ENCODE measurements at places on chromosomes 6 and 20.

- no peak for DNase-seq
These were observed 339.0 kb upstream of the CITED2 start for GRCh38 chr6:139713424-139713823.

DNA sequence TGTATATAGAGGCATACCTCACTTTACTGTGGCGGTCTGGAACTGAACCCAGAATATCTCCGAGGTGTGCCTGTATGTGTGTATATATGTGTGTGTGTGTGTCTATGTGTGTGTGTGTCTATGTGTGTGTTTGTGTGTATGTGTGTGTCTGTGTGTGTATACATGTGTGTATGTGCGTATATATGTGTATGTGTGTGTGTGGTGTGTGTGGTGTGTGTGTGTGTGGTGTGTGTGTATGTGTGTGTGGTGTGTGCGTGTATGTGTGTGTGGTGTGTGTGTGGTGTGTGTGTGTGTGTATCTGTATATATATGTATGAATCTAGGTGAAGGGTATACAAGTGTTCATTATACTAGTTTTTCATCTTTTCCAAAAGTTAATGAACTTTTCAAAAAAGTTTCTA, 4.2 kb upstream of the NPEPL1 start:
- no peak for DNase-seq

DNA sequence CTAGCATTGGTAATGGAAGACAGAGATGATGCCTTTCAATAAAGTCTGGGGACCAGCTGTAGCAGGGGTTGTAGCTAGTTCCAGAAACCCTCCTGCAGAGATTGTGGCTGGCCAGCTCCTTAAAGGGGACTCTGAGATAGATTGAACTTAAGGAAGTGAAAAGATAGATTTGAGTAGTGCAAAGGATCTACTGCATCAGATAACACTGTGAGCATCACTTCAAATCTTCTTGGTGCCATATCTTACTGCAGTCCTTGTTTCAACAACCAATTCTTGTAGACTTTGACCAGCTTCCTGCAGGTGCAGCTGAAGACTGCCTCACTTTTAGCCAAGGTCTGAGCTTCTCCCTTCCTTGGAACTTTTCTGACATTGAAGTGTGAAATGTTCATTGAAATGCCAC, 14.8 kb upstream of the CEP162 start:
- DNase-seq = no peak

DNA sequence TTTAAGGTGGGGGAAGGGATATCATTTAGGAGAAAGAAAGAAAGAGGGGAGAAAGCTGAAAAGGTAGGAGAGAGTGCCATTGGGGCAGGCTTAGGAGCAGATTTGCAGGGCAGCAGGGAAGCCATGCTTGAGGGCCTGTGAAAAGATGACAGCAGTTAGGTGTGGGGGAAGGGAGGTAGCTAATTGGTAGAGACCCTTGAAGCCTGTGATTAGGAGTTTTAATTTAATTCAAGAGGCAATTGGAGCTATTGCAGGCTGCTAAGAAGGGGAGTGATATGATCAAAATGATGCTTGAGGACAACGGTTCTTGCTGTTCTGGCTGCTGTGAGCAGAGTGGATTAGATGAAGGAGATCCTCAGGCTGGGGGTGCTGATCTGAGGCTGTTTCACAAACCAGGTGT, 24.5 kb upstream of the SEC63 start:
- no peak for DNase-seq

- DNase-seq = no peak
These were observed 65.5 kb upstream of the TNFAIP3 start for GRCh38 chr6:137801352-137802114.

DNA sequence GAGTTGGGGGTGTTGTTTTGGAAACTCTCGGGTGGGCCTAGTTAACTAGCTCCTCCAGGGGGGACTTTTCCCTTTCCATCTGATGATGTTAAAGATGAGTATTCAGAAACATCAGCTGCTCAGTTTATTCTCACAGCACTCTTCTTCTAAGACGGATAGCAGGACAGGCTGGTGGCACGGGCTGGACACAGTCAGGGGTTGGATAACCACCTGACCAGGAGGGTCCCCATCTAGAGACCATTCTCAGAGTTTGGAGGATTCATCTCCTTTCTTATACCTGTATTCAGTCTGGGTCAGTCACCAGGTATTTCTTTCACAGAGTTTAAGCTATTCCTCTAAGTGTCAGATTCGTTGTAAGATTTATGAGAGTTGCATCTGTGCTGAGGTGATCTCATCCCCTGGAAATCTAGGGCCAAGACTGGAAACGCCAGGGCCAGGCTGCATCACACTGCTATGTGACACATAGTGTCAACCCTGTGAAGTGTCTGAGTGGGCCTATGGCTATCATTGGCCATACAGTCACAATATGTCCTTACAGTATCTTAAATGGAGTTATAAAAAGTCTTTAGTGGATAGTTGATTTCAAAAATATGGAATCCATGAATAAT, 111.7 kb downstream of the FAM50B start:
- peak; percentile 72 for DNase-seq

DNA sequence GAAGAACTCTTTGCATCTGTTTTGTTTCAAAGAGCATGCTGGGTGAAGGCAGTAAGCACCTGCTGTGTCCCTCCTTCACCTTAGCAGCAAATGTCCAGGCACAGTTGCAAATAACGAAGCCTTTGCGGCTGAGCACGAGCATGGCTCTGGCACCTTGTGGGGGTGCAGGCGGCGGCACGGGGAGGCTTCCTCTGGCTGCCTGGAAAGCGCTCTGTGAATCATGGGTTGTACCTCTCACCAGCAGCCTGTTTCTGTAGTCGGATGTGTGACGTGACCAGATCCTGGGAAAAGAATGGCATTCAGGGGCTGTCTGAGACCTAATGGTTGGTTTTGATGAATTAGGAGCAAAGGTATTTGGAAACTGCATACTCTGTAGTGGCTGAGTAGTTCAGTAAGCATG, 144.8 kb downstream of the DTNBP1 start:
- no peak for DNase-seq

GRCh38 chr6:37371154-37372083, 17.6 kb downstream of the RNF8 start:
- DNase-seq = no peak

GRCh38 chr6:1131285-1132079, 180.4 kb upstream of the FOXQ1 start:
- peak; percentile 79 for DNase-seq

GRCh38 chr6:108294297-108294726, 542 bp upstream of the AFG1L start:
- no peak for DNase-seq

DNA sequence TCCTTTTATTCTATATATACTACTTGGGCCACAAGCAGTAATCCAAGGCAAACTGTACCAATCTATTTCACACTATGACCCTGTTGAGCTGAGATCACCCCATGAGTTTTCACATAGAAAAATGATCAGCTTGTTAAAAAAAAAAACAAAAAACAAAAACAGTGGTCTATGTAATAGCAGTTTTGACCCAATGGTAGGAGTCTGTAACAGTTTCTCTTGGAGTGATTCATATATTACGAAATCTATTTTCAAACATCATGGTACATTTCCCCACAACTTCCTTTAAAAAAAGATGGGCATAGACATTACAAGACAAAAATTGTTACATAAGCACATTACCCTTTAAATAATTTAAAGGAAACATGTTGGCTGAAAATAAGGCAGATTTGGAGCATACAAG, 78.1 kb downstream of the PRSS35 start:
- DNase-seq = peak; percentile 6

GRCh38 chr20:16472045-16472872, 101.0 kb downstream of the KIF16B start:
- DNase-seq = peak; percentile 30

GRCh38 chr20:37944456-37944981, 41.6 kb downstream of the VSTM2L start:
- no peak for DNase-seq

- no peak for DNase-seq
These were observed 54.4 kb downstream of the FAM184A start for GRCh38 chr6:119024111-119024510.

DNA sequence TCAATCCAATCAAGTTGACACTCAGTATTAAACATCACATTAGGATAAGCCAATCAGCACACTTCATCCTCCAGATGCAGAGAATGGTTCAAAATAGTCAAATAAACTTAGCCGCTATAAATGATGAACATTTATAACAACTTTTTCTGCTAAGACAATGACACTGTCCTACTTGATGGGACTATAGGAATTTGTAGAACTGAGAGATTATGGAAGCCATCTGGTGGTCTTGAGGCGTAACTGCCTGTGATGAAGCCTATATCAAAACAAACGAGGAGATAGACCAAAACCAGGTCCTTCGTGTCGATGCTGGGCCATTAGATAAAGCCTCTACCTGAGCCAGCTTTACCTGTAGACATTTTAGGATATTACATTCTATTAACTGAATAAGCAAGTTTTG, 631.1 kb downstream of the COL12A1 start:
- DNase-seq = peak; percentile 60

GRCh38 chr6:444653-445275, 53.2 kb downstream of the IRF4 start:
- DNase-seq = no peak

DNA sequence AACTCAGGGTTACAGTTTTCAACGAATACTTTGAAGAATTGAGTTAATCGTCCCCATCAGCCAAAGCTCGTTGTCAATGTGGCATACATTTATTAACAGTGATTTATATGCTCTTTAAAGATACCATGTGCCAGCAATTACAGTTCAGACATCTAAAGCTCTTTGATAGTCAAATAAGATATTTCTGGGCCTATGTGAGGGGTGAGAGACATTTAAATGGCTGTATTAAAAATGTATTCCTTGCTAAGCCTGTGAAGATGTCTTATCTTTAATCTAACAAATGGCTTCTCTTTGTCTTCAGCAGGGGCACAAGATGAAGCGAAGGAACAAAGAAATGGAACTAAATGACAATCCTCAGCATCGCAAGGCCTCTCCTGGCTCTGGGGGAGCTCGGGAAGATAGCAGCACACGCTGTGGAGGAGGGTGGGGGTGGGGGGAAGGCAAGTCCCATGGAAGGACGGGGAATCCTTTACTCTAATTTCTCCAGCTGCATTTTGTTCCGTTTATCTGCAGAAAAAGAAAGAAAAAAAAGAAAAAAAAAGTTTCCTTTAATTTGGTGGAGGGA, 523.6 kb downstream of the KIF16B start:
- no peak for DNase-seq

- peak; percentile 11 for DNase-seq
These were observed 264.9 kb downstream of the HIVEP2 start for GRCh38 chr6:142679907-142680700.

DNA sequence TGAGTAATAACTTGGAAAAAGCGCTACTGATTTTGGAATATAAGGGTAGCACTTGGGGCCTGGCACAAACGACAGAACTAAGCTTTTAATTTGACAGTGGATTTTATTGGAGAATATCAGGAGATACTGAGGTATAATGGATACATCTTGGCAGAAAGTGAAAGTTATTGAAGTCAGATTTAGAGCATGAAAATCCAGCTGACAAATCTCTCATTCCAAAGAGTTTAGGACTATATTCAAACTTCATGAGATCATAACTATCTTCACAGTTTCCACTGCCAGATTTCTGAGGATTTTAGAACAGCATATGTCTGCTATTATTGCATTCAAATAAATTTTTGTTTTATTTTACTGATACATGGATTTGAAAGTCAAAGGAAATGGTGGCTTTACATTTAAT, 132.3 kb upstream of the THEMIS start:
- DNase-seq = no peak

DNA sequence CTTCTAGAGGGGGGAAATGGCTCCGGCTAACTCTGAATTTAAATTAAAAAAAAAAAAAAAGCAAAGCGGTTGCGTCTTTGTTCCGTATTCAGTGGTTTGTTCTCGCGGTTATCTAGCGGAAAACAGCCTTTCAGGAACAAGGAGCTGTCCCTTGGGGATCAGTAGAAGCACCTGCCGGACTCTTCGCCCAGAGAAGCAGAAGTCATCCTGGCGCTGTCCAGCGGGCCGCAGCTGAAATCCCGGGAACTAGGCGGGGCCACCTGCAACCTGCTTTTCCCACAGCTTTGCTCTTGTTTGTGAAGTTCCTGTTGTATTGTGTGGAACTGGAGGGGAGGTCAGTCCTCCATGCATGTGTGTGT, 43.9 kb upstream of the GJE1 start:
- peak; percentile 56 for DNase-seq

DNA sequence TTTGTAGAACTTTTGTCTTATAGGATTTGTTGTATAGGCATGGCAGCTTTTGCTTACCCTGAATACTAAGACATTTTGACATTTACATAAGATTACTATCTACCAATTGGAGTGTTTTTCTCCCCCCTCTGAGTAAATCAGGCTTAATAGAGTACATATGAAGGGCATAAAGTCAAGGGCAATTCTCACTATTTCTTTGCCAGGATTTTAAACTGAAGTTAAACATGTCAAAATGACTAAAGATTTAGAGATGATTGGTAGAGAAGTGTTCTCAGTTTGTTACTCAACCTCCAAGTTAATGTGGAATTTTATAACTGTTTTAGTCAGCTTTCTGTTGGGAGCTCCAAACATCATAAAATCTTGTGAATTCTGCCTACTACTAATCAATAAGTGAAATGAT, 157.8 kb downstream of the CDKAL1 start:
- no peak for DNase-seq

GRCh38 chr6:157226026-157226625, 97.2 kb downstream of the TMEM242 start:
- DNase-seq = no peak

- no peak for DNase-seq
These were observed 73.1 kb downstream of the AGPAT4 start for GRCh38 chr6:161200610-161201370.

DNA sequence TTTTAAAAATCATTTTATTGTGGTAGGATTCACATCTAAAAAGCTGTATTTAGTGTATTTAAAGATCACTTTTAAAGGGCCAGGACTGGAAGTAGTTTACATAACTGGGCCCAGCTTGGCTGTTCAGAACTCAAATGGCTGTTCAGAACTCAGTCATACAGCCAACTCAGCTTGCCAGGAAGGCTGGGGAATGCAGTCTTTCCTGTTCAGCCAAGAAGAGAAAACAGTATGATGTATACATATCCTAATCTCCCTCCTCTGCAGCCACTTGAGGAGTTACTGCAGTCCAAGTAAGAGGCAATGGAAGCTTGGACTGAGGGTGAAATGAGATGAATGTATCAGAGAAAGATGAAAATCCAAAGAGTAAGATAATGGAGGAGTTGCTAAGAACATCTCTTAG, 24.6 kb downstream of the DSTN start:
- DNase-seq = no peak

DNA sequence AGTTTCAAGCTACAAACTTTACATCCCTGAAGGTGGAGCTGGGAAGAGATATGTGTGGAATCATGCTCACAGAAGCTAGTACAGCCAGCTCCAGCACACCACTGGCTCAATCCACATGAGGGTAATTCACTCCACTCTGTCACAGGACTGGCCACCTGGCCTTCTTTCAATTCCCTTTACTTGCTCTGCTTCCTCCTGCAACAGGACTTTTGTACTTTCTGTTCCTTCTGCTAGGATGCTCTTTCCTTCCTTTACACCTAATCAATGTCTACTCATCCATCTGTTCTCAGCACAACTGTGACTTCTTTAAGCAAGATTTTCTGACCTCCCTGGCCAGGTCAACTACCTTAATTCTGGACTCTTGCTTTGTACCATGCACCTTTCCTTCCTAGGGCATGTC, 39.4 kb upstream of the MYB start:
- DNase-seq = no peak

GRCh38 chr20:39651645-39652325, 689.6 kb downstream of the DHX35 start:
- no peak for DNase-seq

- no peak for DNase-seq
These were observed 52.2 kb upstream of the PRL start for GRCh38 chr6:22349051-22349450.

GRCh38 chr20:2305029-2305428, 9.2 kb downstream of the TGM3 start:
- DNase-seq = no peak

GRCh38 chr6:28943557-28944411, 20.0 kb upstream of the TRIM27 start:
- DNase-seq = peak; percentile 85
